ENCODE measurements at places on chromosomes 4 and X.

DNA sequence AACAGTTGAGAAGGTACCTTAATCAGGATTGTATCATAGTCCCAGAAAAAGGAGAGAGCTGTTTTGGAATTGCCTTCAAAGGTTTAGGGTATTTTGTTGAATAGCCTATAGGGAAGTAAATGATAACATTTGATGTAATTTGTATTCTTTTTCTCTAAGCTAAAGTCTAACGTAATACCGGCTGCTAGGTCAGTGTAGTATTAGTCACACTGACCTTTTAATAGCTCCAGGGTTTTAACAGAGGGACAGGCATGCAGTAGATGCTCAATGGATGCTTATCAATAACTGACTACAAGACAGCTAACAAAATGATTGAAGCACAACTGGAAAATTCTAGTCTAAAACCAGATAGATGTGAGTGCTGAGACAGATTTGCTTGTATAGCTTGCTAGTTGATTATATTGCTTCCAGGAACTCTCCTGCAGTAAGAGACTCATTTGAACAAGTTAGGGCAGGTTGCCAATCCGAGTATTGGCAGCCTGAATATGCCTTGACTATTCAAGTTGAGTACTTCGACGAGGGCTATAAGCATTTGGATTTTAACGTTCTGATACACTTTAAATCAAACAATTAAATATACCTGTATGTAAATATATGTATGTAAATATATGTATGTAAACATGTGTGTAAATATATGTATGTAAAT is 16.5 kb upstream of the PNPLA4 start:
- peak; percentile 13 for DNase-seq

DNA sequence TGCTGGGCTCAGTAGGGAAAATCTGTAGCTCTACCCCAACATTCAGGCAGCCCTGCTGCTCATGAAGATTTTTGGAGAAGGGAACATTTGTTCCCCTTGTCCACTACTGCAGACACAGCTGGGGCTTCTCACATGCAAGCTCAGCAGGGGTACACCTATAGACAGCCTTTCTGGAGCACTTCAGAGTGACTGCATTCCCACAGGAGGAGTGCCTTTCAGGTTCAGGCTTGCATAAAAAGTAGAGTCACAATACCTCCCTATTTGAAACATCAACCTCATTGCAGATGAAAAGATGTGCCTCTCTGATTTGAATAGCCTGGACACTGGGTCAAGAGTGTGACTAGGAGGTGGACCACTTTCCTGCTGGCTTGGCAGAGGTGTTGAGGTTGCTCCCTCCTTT is 53.3 kb upstream of the NAP1L2 start:
- no peak for DNase-seq

GRCh38 chr4:154039435-154040343 is 250.8 kb upstream of the SFRP2 start:
- DNase-seq = no peak

DNA sequence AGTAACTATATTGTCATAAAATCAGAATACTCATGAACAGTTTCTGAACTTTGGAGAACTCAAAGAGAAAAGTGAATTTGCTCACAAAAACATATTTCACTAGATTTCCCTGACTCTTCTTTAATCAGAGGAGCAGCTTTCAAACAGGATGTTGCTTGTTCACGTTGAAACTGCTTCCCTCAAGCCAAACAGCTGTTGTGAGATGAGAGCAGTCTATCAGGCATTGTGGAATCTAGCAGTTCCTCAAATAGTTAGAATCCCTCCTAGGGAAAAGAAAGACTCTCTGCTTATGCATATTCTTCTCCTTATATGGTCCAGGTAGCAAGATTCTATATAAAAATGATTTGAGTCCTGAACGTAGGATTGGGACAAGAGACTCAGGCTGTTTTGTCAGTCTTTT is 1012.1 kb downstream of the FAM133A start:
- DNase-seq = no peak

DNA sequence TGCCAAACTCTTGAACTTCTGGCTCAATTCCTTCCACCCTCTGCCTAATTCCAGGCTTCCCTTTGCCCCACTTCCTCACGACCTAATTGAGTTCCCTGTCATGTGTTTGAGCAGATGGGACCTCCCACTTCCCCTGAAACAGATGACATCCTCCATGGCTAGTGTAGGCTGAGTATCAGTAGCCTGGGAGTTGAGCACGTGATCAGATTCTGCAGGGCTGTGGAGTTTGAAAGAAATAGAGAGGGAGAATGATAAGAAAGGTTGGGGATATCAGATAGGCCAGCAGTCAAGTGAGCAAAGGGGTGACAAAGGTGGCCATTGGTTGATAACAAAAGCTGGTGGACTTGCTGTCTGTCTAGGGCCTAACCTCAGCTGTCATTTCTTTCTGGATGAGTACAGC is 18.8 kb upstream of the NWD2 start:
- DNase-seq = no peak

DNA sequence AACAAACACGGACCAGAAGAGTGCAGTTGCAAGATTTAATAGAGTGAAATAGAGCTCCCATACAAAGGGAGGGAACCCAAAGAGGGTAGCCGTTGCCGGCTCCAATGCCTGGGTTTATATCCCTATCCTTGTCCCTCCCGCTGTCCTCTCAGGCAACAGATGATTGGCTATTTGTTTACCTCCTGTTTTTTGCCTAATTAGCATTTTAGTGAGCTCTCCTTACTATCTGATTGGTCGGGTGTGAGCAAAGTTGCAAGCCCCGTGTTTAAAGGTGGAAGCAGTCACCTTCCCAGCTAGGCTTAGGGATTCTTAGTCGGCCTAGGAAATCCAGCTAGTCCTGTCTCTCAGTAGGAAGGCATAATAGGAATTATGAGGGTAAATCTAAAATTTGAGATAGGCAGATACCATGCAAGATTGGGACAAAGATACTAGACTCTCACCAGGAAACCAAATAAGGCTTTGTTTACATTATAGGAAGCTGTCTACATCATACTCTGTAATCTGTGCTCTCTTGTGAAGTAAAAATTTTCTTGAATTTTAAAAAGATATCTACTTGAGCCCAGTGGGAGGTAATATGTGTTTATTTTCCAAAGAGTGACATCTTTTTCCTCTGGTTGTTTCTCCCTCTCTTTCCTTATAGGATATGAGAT is 65.9 kb downstream of the ATP10D start:
- no peak for DNase-seq

DNA sequence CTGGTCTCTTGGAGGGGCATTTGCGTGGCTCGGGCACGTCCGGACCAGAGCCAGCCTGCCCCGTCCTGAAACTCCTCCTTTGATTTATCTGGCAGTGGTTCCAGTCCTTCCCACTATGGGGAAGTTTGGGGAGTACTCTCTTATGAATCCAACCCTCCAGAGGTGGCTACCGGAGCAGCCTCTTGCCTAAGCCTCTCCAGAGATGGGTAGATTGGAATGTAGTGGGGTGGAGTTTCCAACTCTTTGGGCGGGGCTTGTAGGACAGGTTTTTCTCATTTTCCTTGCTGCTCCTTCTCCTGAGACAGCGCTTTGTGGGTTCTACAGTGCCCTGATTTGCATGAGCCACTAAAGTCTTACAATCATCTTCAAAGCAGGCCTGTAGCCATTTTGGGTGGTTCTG is 60.1 kb upstream of the XAGE1B start:
- DNase-seq = no peak

- DNase-seq = no peak
Observed at GRCh38 chr4:31917334-31917733, 1197.2 kb downstream of the PCDH7 start.

DNA sequence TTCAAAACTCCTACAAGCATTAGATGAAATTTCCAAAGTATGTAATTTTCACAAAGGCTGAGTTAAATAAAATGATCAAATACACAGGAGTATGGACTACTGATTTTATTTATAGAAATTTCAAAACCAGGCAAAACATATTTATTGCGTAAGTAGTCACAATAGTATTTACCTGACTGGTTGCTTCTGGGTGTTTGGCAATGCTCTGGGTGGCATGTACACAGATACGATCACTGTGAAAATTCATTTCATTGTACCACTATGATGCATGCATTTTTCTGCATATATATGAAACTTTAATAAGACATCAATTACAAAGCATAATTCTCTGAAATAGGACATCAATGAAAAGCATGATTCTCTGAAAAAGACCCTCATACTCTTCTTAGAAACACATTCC is 384.2 kb downstream of the TLL1 start:
- no peak for DNase-seq

DNA sequence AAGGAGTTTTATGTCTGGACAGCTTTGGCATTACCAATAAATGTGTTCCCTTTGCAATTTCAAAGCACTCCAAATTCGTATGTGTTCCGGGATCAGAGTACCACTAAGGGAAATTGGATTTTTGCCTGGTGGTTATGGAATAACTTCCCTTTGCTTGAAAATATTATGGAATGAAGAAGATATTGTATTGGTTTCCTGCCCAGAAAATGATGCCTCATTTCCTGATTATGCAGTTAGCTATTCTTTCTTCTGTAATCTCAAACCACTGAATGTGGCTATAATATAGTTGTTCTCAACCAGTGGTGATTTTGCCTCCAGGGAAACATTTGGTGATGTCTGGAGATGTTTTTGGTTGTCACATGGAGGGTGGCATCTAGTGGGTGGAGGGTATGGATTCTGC is 142.9 kb downstream of the PCDH7 start:
- DNase-seq = no peak

- no peak for DNase-seq
Observed at GRCh38 chr4:7771056-7771455, 168.6 kb downstream of the AFAP1 start.

DNA sequence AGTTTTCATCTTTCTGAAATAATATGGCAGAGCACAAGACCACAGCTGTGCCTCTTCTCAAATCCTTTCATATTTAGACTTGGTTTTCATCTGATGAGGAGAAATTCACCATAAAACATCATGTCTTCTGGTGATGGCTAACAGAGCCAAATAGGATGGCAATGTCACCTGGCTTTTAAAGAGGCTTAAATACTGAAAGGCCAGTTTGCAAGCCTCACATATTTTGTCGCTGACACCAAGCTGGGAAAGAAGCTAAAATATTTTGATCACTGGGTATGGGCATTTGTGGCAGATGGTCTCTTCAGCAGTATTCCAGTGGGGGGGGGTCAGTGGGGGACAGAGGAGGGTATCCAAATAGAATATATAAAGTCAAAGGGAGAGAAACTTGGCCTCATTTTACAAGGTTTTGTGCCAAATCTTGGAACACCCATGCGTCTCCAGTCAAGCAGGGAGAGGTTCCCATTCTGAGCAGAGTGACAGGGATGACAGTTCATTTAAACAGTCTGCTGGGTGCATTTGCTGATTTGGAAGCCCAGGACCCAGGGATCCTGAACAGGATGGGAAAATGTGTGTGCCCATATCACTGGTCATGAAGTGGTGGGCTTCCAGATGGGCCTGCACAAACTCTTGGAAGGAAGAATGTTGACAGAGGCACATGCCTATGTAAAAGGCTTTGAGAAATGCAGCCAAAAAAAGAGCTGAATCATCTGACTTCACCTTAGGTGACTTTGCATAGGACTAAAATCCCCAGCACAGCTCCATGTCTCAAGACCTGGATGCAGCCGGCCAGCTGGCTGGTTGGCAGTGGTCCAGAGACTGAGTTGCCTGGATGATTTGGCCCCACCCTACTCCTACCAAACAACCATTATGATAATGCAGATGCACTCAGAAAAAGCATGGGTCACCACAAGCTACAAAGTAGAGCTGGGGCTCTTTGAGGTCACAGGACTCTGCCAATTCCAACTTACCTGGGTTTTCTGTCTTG is 484.4 kb upstream of the NR3C2 start:
- DNase-seq = no peak

DNA sequence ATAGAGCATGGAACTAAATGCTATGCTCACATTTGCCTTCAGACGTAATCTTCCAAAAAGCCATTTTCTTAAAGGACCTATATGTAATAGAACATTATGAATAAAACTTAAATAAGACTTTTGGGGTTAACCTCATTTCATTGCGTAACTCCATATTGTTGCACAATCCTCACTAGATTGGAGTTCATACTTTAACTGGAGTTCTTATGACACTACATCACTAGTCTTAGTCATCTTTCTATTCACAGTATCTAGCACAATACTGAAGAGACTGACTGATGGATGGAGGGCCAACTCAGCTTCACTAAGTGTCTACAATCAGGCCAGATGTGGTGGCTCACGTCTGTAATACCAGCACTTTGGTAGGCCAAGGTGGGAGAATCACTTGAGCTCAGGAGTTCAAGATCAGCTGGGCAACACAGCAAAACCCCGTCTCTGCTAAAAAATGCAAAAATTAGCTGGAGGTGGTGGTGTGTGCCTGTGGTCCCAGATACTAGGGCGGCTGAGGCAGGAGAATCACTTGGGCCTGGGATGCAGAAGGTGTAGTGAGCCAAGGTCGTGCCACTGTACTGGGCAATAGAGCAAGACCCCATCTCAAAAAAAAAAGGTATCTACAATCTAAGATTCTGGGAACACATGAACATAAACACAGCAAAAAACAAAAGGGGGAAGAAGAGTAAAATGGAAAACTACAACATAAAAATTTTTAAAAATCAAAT is 80.8 kb upstream of the MAB21L2 start:
- no peak for DNase-seq

DNA sequence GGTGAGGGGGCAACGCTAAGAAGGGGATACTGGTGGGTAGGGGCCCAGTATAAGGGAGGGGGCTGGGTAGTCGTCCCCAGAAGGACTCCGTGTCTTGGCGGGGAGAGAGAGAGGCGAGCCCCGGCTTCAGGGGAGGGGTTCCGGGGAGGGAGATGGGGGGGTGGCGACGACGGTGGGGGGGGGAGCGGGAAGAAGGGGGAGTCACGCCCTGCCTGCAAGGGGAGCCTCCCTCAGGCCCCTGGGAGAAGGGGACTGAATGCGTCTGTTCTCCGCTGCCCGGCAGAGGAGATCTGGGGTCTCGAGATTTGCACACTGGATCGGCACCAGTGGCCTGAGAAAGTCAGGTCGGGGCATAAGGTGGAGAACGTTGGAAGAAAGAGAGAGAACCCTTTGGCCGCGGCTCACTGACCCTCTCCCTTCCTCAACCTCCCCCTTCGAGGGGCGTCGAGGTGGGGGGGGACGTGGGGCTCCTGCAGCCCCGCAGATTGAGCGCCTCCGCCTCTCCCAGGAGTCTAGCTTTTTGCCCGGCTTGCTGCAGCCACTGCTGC is 609 bp upstream of the BCORL1 start:
- no peak for DNase-seq

GRCh38 chrX:123975180-123975579 is 13.7 kb downstream of the STAG2 start:
- DNase-seq = no peak

- DNase-seq = peak; percentile 22
Observed at GRCh38 chr4:40844261-40844660, 94.5 kb downstream of the NSUN7 start.

DNA sequence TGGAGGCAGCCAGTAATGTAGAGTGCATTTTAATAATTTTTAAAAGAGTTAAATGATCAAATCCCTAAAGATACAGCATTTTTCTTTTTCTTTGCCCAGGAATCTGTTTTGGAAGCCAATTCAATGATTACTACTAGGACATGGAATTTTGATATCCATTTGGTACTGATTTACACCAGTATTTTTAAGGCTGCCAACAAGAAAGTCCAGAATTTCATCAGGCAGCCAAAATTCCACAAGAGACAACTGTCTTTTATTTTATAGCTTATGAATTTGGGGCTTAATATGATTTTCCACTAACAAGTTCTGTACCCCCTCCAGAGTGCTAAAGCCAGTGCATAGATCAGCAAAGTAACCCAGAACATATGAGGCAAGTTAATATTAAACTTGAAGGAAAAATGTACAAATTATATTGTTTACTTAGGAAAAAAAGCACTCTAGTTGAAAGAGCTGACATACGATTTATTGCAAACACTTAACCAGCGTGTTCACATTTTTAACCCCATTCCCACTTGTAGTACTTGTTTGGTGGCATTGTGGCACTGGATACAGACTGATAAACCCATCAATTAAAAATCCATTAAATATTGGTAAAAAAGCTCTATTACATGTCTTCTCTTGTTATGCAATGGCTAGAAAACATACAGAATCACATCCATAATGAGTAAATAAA is 259.7 kb downstream of the DCHS2 start:
- DNase-seq = peak; percentile 4
